HCEC 1CT (cell line): ENCODE measurements at places on chromosomes 13 and 19.

GRCh38 chr19:53381376-53381775 lies 13.6 kb upstream of the ZNF765 start:
- no peak for DNase-seq

GRCh38 chr13:79740991-79741390 lies 260.0 kb downstream of the NDFIP2 start:
- DNase-seq = peak; percentile 4

DNA sequence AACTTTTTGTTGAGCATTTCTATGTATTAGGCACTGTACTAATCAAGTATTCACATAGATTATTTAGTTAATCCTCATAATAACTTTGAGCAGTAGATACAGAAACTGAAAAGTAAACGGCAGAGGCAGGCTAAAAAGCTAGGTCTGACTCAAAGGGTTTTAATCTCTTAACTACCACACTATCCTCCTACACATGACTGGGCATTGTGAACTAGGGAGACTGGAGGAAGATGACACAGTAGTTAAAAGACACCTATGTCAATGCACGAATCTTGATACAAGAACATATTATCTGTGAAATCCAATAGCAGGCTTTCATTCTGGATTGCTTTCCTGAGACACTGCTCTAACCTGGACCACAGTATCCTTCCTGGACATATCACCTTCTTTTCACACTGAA lies 36.3 kb downstream of the MICU2 start:
- DNase-seq = no peak

DNA sequence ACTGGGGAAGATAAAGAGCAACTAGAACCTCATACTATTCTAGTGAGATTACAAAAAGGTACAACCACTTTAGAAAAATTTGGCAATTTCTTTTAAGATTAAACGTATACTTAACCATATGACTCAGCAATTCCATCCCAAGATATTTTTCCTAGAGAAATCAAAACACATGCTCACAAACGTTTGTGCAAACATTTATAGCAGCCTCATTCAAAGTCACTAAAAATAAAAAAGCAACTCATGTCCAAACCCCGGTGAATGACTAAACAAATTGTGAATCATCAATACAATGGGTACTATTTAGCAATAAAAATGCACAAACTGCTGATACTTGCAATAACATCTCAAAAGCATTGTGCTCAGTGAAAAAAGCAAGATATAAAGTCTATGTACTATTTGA lies 121.5 kb downstream of the FRY start:
- DNase-seq = peak; percentile 86

DNA sequence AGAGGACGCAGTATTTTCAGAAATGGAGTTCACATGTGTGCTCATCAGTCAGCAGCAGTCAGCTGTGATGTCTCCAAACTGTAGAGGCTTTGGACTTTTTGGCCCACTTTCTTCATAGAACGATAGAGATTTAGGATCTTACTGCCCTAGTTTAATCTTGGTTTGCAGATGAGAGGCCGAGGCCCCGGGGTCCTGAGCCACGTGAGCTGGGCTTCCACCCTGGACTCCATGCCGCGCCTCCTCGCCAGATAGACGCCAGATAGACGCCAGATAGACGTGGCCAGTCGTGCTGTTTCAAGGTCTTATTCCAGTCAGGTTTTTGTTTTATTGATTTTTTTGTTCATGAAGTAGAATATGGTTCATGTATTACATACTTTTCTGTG lies 11.7 kb upstream of the MCF2L start:
- no peak for DNase-seq

DNA sequence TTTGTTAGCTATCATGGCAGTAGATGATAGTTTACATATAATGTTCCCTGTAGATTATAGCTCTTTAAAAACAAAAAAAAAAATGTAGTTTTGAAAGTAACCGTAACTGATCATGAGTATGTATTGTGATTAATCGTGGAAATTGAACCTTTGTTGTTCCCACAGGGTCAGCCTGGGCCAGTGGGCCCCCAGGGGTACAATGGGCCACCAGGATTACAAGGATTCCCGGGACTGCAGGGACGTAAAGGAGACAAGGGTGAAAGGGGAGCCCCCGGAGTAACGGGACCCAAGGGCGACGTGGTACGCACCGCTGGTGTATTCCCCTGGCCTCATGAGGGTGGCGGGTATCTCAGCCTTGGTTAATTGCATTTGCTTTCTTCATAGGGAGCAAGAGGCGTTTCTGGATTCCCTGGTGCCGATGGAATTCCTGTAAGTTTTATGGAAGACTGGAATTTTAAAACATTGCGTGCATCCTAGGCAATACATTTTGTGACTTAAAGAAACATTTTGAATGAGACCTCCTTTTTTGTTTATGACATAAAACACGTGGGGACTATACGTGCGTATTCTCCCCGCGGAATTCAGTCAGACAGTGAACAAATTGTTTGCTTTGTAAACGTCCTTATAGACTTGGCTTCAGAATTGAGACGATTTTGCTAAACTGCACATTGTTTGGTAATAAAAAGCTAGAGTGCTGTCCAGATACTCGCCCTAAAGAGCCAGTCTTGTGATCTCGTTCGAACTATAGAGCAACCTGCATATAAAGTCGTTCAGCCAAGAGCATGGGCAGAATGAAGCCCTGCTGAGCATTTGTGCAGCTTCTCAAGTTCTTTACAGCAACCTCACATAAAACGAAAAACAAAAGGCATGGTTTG lies 117.7 kb downstream of the COL4A2 start:
- no peak for DNase-seq

DNA sequence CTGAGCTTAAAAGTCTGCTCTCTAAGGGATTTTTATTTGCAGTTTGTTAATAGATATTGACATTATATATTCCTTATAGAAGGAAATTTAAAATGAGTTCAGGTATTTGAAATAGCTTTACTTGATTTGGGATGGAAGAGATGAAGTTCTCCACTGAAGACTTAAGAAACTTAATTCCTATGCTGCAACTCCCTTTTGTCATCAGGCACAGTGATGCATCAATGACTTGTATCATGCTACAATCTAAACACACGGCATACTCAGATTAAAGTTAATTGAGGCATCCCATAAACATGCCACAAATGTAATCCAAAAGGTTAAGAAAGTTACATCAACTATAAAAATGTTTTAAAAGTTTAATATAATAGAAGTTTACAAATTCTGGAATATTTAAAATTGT lies 109.0 kb downstream of the STARD13 start:
- DNase-seq = peak; percentile 54

GRCh38 chr13:46866150-46866549 lies 30.7 kb downstream of the HTR2A start:
- DNase-seq = peak; percentile 71

GRCh38 chr13:32838945-32839344 lies 177.3 kb upstream of the KL start:
- DNase-seq = no peak

GRCh38 chr19:19587771-19588170 lies 30.7 kb downstream of the PBX4 start:
- no peak for DNase-seq

DNA sequence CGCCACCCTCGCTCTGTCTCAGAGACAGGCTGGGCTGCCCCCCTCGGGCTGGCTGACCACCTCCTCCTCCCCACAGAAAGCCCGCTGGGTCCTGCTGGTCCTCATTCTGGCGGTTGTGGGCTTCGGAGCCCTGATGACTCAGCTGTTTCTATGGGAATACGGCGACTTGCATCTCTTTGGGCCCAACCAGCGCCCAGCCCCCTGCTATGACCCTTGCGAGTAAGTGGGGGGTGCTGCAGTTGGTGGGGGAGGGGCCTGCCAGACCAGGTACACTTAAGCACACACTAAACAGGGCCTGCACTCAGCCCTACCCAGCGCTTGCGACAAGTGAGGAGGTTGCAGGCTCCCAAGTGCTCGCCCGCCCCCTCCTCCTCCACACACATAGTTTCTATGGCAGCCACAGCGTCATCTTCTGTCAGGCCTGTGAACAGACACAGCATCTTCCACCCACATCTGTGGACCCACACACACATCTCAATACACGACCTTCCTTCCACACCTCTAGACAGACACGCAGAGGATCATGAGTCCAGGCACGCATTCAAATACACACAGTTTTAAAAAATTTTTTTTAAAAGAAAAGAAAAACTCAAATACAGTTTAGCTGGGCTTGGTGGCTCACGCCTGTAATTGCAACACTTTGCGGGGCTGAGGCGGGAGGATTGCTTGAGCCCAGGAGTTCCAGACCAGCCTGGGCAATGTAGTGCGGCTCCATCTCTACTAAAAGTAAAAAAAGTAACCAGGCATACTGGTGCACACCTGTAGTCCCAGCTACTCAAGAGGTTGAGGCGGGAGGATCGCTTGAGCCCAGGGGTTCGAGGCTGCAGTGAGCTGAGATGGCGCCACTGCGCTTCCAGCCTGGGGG lies 18.4 kb downstream of the PLD3 start:
- DNase-seq = no peak

DNA sequence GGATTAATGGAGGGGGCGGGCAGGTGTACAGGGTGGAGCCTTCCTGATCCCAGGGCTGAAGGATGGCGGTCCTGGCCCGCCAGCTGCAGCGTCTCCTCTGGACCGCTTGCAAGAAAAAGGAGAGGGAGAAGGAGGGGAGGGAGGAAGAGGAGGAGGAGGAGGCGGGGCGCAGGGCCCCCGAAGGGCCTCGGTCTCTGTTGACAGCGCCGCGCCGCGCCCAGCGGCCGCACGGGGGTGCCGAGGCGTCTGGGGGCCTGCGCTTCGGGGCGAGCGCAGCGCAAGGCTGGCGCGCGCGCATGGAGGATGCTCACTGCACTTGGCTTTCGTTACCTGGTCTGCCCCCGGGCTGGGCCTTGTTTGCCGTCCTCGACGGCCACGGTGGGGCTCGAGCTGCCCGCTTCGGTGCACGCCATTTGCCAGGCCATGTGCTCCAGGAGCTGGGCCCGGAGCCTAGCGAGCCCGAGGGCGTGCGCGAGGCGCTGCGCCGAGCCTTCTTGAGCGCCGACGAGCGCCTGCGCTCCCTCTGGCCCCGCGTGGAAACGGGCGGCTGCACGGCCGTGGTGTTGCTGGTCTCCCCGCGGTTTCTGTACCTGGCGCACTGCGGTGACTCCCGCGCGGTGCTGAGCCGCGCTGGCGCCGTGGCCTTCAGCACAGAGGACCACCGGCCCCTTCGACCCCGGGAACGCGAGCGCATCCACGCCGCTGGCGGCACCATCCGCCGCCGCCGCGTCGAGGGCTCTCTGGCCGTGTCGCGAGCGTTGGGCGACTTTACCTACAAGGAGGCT lies at the start of gene PPM1N:
Gene PPM1N, plus strand, starts transcription at position 33 of the 785 bp plus-strand sequence. Its CDS starts 30 bp downstream, at position 63.
- DNase-seq = no peak

- DNase-seq = no peak
These were observed 9.9 kb downstream of the PCDH8 start for GRCh38 chr13:52838433-52839107.

DNA sequence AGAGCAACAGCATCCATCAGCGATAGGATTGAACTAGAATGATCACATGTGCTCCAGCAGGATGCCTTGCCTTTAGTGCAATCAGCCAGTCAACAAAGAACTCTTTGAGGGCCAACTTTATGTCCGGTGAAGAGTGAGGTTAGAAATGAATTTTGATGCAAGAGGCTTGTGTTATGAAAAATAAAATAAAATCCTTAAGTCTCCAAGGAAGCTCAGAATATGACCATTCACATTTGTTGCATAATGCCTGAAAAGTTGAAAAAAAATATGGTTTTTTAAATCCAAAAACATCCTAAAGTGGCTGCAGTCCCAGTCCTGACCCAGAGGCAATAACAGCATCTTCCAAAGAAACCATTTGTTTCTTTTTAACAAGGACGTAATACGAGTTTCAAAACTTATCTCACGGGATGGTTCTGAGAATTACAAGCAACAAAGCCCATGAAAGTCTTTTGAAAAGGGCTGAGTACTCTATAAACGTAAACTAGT lies 61.3 kb downstream of the DCLK1 start:
- DNase-seq = no peak

DNA sequence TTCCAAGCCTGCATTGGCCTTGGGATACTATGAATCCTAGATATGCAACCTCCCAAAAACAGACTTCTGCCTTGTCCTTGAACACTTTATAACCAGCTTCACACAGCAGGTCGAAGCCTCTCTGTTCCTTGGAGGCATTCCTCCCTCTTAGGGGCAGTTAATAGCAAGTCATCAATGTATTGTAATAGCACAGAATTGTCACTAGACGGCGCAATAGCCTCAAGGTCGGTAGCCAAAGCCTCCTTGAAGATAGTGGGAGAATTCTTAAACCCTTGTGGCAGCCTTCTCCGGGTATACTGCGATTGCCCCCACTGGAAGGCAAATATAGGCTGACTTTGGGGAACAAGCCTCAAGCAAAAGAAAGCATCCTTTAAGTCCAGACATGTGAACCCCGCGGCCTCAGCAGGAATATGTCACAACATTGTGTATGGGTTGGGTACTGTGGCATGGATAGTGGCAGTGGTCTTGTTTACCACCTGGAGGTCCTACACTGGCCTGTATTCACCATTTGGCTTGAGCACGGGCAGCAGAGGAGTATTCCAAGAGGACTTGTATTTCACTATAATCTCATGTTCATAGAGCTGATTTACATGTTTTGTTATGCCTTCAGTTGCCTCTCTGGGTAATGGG lies 61.1 kb downstream of the ZNF431 start:
- DNase-seq = no peak

- no peak for DNase-seq
These were observed 443 bp downstream of the TBXA2R start for GRCh38 chr19:3606174-3606689.

DNA sequence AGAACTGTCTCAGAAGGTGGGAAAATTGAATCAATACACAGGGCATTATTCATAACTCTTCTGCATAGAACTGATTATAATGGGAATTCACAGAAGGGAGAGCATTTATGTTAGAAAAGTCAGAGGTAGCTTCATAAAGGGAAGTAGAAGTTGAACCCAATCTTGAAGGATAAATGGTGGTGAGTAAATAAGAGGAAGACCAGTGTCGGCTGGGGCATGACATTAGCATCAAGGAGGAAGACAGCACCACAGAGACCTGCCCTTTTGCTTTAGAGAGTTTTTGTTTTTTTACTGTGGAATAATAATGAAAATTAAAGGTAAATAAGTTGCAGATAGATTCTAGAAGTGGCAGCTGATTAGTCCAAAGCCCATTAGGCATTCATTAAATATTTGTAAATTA lies 21.9 kb downstream of the CDC16 start:
- DNase-seq = no peak

GRCh38 chr13:77857531-77858209 lies 61.0 kb downstream of the EDNRB start:
- DNase-seq = peak; percentile 60

GRCh38 chr13:25502551-25502950 lies 130.8 kb downstream of the ATP8A2 start:
- no peak for DNase-seq

- no peak for DNase-seq
These were observed at the start of gene SLC17A7 for GRCh38 chr19:49441210-49441959. SLC17A7 (minus strand) TSS chr19:49441527; CDS start chr19:49441379, 148 bp downstream.
